HepG2 (cell line): ENCODE measurements at places on chromosomes 5 and 9. TPM values are rescaled to one million over a fixed set of nuclear protein-coding genes. Genes with fewer than 3 reads are reported as not detected.

The IL3 gene
- not detected in 2 replicates for total RNA-seq

The PCDHA10 gene
- total RNA-seq: 0.02 TPM in 1 of 2 replicates, not detected in the other

The IFNA21 gene
- not detected in 2 replicates for total RNA-seq

The MEIKIN gene
- total RNA-seq: not detected in 2 replicates

The RANBP6 gene
- total RNA-seq: 26.0 and 37.7 TPM in 2 replicates

The GAS1 gene
- total RNA-seq: not detected in 2 replicates

The SLC34A3 gene
- 0.38 and 1.0 TPM in 2 replicates for total RNA-seq

The OR1L4 gene
- not detected in 2 replicates for total RNA-seq

The DDX4 gene
- not detected in 2 replicates for total RNA-seq

GRCh38 chr5:131396015-131396414 is 132.2 kb downstream of the CDC42SE2 start:
- no peak overlapping the region for H3K4me3 ChIP-seq
- DNase-seq: no peak
- no peaks in the 10 kb centered on the region for H3K27me3 ChIP-seq
- H3K27ac ChIP-seq: no peak overlapping the region
- H3K36me3 ChIP-seq: peaks cover 9% of the 10 kb centered on the region

DNA sequence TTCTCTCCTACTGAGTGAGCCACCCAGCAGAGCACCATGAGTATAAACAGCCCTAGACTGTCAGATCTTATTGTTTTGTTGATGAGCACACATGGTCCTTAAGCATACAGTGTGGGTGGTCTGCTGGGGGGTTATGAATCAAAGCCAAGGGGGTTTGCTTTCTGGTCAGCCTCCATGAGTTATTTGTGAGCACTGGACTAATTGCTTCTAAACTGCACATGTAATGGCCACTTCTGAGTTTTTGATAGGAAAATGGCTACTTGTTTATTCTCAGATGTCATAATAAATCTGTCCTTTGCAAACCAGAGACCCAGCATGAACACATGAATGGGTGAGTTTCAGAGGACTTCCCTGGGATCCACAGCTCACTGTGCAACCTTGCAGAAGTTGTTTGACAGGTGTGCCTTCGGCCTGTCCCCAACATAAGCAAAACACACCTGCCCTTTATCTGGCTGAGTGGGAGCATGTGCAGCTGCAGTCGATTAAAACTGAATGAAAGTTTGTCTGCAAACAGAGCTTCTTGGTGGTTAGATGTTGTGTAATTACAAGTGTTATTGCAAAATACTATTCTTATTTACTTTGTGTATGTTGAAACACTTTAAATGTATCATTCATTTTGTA is 35.9 kb downstream of the MAMDC2 start:
- no peak for DNase-seq
- peaks cover 9% of the 10 kb centered on the region; the same call in 1 of the 3 replicates for H3K27me3 ChIP-seq
- no peaks in the 10 kb centered on the region for H3K36me3 ChIP-seq

DNA sequence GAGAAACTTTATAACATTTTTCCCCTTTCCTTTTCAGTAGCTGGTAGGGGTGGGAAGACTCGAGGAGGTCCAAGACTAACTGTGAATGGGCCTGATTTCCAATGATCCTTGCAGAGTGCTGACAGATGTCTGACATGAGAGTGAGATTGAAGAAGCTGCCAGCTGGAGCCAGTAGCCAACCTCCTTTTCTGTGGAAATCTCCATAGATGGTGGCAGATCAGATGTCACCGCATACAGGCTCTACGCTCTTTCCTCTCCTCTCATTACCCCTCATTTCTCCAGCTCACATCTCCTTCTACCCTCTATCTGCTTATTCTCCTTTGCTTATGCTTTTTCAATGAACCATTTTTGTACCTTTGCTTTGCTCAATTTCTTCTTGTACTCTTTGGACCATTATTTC is 395.2 kb upstream of the TNC start:
- H3K27me3 ChIP-seq: no peaks in the 10 kb centered on the region
- H3K4me1 ChIP-seq: no peaks in the 10 kb centered on the region
- no peak overlapping the region for H3K4me3 ChIP-seq
- no peak overlapping the region for H3K27ac ChIP-seq

GRCh38 chr9:108521063-108521590 is 334.7 kb downstream of the ACTL7B start:
- H3K4me3 ChIP-seq: no peak overlapping the region
- DNase-seq: no peak
- no peaks in the 10 kb centered on the region for H3K36me3 ChIP-seq
- no peaks in the 10 kb centered on the region; the same call in 1 of the 2 replicates for H3K27me3 ChIP-seq
- H3K4me1 ChIP-seq: no peaks in the 10 kb centered on the region

- H3K4me3 ChIP-seq: no peak overlapping the region
- no peak for DNase-seq
- no peak overlapping the region for H3K27ac ChIP-seq
- no peaks in the 10 kb centered on the region for H3K4me1 ChIP-seq
- peaks cover 4% of the 10 kb centered on the region for H3K36me3 ChIP-seq
Observed at GRCh38 chr5:138408023-138408422, 30.8 kb upstream of the REEP2 start.

GRCh38 chr5:172869691-172870090 is 35.6 kb downstream of the ERGIC1 start:
- peak overlapping the region; percentile 66 for H3K27ac ChIP-seq
- no peaks in the 10 kb centered on the region for H3K27me3 ChIP-seq

- H3K4me3 ChIP-seq: no peak overlapping the region
- H3K36me3 ChIP-seq: no peaks in the 10 kb centered on the region
- no peak for DNase-seq
- no peaks in the 10 kb centered on the region for H3K4me1 ChIP-seq
- no peaks in the 10 kb centered on the region for H3K27me3 ChIP-seq
Observed at GRCh38 chr9:16625811-16626210, 244.7 kb downstream of the BNC2 start.

DNA sequence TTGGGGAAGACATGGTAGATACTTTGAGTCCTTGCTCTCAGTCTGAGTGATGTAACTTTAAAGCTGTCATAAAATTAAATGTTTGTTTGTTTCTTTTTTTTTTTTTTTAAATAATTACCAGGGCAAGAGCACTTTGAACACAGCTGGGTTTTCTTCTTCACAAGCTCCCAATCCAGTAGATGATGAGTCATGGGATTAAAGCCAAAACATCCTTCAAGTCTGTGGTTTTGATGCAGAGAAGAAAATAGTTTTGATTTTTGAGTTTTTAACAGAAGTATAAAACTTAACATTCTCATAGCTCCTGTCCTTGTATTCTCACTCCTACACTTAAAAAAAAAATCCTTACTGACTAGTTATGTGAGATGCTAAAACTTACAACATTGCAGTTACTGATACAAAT is 34.8 kb upstream of the IL31RA start:
- H3K36me3 ChIP-seq: no peaks in the 10 kb centered on the region
- H3K4me1 ChIP-seq: no peaks in the 10 kb centered on the region
- H3K27ac ChIP-seq: no peak overlapping the region
- DNase-seq: no peak

- H3K27me3 ChIP-seq: no peaks in the 10 kb centered on the region
- no peaks in the 10 kb centered on the region for H3K36me3 ChIP-seq
- no peaks in the 10 kb centered on the region for H3K4me1 ChIP-seq
- H3K4me3 ChIP-seq: no peak overlapping the region
- DNase-seq: no peak
Observed at GRCh38 chr9:20658677-20659473, 25.2 kb upstream of the FOCAD start.

GRCh38 chr9:134301387-134302129 is 24.7 kb upstream of the RXRA start:
- no peak overlapping the region for H3K4me3 ChIP-seq
- H3K27ac ChIP-seq: no peak overlapping the region
- H3K27me3 ChIP-seq: peaks cover 34% of the 10 kb centered on the region
- H3K4me1 ChIP-seq: peaks cover 6% of the 10 kb centered on the region
- DNase-seq: no peak

DNA sequence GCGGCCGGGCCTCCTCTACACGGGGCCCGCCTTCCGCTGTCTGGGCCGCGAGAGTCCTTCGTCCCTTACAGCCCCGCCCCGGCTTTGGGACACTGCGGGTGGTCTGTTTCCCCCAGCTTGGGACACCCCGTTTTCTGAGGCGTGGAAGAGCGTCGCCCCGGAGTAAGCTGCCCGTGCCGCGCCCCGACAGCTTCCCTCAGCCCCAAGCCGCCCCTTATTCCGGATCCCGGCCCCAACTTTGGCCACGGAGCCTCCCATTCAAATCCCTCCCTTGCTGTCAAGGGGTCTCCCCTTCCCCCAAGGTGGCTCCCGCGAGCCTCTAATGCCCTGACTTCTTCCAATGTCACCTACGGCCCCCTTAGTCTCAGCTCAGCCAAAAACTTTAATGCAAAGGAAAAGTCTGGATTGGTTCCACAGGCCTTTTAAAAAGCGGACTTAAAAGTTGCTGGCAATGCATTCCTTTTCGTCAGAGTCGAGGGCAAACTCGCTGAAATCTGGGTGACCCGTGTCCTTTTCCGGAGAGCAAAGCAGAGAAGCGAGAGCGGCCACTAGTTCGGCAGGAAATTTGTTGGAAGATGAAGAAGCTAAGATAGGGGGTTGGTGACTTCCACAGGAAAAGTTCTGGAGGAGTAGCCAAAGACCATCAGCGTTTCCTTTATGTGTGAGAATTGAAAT is 19.8 kb downstream of the EXOSC2 start:
- peak overlapping the region; percentile 96 for H3K27ac ChIP-seq
- peaks cover 26% of the 10 kb centered on the region for H3K4me1 ChIP-seq

- peak; percentile 80 for DNase-seq
- H3K4me1 ChIP-seq: peaks cover 45% of the 10 kb centered on the region
- no peaks in the 10 kb centered on the region for H3K36me3 ChIP-seq
- H3K27me3 ChIP-seq: no peaks in the 10 kb centered on the region
Observed at GRCh38 chr9:32251539-32251938, 132.9 kb upstream of the ACO1 start.
